ENCODE measurements at places on chromosomes 7 and 10.

GRCh38 chr7:157250605-157251228, 86.1 kb upstream of the DNAJB6 start:
- DNase-seq, result no peak

DNA sequence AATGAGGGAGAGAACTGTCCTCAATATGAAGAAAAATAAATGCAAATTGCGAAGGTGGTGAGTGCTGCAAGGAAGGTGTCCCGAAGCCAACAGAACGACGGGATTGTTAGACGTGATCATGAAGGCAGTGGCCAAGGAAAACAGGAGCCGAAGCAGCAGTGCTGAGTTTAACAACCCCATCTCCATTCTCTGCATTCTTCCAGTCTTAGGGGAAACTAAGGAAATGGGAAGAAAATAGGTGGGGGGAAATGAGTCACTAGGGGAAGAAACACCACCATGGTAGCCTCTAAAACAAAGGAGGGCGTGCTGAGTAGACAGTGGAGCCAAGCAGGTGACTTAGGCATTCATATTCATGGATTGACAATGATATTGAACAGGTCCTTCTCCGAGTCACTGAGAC, 192.2 kb upstream of the AKR1E2 start:
- DNase-seq, result no peak

DNA sequence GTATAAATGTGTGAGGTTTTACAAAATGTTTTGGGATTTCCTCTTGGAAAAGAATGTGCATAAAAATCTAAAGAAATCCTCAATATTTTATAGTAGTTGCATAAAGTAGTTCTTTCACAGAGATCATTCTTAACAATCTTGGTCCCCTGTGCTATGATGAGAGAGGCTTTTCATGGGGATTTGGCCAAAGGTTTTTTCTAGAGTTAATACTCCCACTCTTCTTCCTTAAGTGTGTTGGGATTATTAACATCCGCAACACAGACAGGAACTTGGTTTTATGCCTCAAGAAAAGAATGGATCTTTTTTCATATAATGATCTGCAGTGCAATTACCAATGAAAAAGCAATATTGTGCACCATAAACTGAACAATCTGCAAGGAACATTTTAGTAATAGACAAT, 71.5 kb downstream of the AGMO start:
- DNase-seq, result no peak

DNA sequence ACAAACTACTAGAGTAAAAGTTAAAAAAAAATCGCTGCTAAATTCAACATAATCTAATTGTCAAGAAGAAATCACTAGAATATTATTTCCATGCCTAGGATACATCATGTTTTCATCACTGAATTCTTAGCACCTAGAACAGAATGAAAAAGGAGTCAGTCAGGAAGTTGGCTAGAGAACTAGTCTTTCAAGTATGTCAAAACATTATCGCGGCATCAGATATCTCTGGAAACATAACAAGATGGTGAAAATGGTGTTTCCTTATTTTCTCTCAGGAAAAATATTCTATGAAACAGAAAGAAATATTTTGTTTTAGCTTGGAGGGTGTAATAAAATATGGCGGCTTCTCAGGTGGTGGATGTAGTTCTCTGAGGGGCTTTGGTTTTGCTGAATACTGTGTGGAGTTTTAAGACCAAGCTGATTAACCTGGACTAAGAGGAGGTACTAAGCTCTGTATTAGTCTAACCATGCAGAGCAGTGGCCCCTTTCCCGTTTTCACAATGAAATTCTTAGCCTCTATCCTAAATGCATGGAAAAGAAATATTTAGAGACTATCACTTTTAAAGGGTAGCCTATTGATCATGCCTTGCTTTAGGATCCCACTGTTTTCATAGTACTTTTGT, 205.6 kb downstream of the MDFIC start:
- no peak for DNase-seq

DNA sequence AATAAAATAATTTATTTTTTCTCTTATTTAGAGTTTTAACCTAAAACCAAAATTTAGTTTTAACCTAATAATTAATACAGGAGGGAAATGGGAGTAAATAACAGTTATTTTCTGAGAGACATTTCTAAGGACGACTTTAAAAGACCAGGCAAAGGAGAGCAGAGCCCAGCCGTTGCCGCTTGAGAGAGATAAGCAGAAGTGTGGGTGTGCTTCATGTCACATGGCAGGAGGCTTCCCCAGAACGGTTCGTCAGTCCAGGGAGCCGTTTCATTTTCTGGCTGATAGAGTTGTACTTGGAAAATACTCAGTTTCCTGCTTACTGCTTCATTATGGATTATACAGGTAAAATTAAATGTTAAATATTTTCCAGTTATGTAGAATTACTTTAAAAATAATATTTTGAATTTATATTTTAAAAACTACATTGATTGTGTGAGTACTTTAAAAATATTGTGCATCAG, 61.4 kb downstream of the ST7 start:
- DNase-seq, result no peak

GRCh38 chr7:122383934-122384333, 79.4 kb upstream of the FEZF1 start:
- DNase-seq, result no peak

Measured in AG04450 (cell line).